ENCODE measurements at places on chromosomes 1 and 21.
A peak's percentile ranks its signal among the peaks of the same experiment; 100 is the strongest.

GRCh38 chr1:165737196-165737595, 31.5 kb downstream of the TMCO1 start:
- peak; percentile 6 for DNase-seq

DNA sequence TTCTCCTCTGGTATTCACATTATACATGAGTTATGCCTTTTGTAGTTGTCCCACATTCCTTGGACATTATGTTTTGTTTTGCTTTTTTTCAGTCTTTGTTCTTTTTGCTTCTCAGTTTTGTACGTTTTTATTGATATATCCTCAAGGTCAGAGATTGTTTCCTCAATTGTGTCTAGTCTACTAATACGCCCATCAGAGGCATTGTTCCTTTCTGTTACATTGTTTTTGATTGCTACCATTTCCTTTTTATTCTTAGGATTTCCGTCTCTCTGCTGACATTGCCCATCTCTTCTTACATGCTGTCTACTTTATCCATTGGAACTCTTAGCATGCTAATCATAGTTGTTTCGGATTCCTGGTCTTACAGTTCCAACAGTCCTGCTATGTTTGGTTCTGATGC, 27.8 kb upstream of the MPC2 start:
- peak; percentile 26 for DNase-seq

GRCh38 chr1:98210064-98210463, 289.2 kb upstream of the DPYD start:
- DNase-seq, result peak; percentile 89

DNA sequence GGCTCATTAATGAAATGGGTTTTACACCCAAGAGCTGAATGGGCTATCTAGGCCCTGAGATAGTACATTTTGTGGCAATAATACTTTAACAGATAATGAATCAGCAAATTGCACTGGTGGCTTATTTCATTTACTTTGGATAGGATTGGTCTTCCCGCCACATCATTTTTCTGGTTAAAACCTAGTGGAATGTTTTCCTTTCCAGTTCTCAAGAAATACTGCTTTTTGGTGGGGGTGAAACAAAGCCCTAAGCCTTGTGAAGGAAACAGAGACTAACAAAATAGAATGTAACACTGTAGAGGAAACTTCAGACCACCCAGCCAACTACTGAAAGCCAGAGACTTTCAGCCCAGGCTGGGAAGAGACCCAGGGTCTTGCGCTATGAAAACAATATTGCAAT, 172.2 kb downstream of the HHIPL2 start:
- no peak for DNase-seq

DNA sequence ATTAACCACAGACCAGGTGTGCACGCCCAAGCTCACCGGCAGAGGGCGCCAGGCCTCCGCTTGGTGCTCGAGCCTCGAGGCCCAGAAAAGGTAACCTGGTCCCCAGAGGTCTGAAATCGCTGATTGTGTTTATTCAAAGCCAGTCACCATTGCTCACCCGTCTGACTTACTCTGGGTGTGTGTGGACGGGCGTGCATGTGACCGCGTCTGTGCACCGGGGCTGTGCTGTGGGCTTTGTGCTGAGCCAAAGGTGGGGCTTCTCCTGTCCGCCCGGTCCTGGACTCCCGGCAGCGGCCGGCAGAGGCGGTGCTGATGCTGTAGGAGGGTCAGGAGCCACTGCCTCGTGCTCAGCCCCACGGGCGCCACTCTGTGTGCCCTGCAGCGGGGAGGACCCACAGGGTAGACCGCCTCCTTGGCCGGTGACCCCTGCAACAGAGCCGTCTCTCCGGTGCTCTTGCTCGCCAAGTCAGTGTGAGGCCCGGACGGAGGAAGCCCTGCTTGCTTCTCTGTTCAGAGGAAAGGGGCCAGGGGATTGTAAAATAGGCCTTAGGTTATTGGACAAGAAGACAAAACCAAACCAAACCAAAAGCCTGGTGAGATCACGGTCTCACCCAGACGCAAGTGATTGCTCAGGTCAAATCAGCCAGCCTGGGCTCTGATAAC, 32.0 kb upstream of the BTG2 start:
- peak; percentile 82 for DNase-seq

- DNase-seq, result no peak
Observed at GRCh38 chr1:116678732-116679090, 11.2 kb upstream of the IGSF3 start.

- no peak for DNase-seq
Observed at GRCh38 chr1:53656747-53657530, 82.0 kb downstream of the GLIS1 start.

GRCh38 chr1:145961109-145961424, 3.2 kb upstream of the LIX1L start:
- DNase-seq, result no peak

All from fibroblast of pulmonary artery (primary cell).